ENCODE measurements at places on chromosomes 2 and 18.

- no peak for DNase-seq
Observed at GRCh38 chr18:34742891-34743341, 32.8 kb downstream of the DTNA start.

DNA sequence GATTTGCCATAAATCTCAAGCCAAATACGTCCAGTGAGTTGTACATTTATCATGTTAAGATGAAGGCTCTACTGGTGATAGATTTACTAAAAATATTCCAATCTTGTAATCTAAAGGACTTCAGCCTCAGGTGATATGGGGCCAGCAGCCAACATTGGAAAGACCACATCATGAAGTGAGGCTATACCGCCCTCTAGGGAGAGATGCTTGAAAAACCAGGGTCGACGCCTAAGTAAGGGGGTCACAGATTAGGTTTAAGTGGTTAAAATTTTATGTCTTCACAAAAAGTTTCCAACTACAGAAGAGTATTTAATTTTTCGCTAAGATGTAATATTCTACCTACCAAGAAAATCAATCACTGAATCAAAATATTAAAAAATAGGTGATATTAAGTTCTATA lies 33.3 kb downstream of the DOCK10 start:
- DNase-seq, result no peak

DNA sequence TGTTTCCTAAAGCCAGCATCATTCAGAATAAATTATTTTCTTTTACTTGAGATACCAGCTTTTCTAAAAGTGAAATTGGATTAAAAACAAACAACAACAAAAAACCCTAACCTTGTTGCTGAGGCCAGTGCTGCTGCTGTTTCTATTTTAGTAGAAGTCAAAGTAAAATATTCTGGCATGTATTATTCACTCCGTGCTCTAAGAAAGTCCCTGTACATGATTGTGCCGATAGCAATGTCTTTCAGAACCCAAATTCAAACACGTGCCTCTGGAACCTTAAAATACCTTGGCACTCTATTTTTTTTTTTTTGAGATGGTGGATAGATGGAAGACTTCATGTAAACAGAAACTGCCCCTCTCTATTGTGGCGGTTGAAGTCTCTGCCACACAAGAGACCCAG lies 43.7 kb downstream of the TANC1 start:
- DNase-seq, result no peak

DNA sequence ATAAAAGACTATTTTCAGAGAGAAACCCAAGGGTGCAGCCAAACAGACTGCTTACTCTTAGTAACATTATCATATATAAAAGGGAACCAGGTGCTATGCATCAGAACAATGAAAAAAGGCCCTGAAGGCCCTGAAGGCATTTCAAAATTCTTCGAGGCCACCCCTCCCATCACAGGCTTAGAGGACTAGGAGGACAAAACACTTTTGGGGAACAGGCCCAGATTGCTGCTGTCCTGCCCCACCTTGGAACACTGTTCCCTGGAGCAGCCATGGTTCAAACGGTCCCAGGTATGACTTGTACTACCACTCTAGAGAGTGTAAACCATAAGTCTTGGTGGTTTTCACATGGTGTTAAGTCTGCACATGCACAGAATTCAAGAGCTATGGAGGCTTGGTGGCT lies 2183.1 kb upstream of the CELF4 start:
- DNase-seq, result no peak

DNA sequence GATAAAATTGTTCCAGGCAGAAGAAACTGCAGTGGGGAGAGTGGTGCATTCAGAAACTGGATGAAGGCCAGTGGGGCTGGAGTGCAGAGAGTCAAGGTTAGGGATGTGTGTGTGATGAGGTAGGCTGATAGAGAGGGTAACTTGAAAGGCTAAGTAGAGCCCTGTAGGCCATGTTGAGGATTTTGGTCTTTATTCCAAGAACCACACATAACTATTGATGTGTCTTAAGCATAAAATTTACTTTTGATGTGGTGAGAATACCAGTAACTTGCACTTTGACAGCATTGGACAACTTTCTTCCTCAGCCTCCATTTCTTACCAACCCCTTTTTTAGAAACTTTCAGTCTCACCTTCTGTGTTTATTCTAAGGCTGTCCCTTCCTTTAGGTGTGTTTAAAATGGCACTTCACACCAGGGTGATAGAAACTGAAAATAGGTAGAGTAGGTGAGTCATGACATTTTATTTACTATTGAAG lies 22.6 kb downstream of the MTX2 start:
- no peak for DNase-seq

GRCh38 chr18:55406451-55406991 lies 181.5 kb downstream of the TCF4 start:
- no peak for DNase-seq

GRCh38 chr2:226446406-226447001 lies 353.1 kb downstream of the IRS1 start:
- no peak for DNase-seq

DNA sequence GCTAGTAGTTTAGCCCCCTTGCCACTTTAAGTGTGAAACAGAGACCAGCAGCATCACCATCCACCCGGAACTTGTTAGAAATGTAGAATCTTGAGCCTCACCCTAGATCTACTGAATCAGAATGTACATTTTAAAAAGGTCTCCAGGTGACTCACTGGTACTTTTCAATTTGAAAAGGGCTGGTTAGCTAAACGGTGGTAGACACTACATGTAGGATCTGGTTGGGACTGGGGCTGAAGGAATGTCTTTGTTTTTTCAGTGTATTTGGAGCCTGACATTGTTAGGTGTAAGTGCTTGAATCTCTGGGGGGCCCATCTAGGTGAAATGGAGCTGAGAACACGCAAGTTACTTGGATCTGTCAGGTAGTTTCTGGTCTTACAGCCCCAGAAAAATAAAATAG lies 44.0 kb upstream of the XPO1 start:
- no peak for DNase-seq

- no peak for DNase-seq
Observed at GRCh38 chr2:153230977-153231376, 247.6 kb downstream of the RPRM start.

GRCh38 chr18:58315041-58315440 lies 271.0 kb downstream of the NEDD4L start:
- no peak for DNase-seq

DNA sequence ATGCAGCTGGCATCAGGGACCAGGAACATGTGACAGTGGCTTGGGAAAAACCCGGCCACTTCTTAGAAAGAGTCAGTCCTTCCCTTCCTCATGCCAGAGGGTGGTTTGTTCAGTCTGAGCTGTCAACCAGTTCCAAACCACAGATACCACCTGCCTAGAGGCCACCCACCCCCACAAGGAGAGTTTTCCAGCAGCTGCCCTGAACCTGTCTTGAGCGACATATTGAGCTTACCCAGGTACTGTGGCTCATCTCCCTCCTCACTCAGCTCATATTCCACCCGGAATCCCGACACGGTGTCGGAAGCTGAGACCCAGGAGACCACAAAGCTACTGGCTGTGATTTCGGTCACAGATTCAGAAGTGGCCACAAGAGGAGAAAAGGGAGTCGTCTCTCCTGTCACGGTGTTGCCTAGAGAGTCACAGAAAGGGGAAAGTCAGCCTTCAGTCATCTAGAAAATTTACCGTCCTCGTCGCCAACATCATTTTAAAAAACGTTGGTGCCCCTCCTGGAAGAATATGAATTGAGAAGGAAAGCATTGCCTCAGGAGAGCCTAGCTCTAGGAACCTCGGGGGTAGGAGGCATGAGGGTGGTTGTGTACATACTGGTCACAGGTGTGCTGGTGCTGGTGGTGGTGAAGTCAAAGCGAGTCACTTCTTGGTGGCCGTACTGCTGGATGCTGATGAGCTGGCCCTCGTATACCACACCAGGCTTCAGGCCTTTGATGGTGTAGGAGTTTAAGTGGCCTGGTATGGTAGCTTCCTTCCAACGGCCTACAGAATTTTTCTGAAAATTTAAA lies 26.3 kb downstream of the FN1 start:
- DNase-seq, result no peak

- DNase-seq, result no peak
Observed at GRCh38 chr2:26432859-26433258, 31.1 kb downstream of the DRC1 start.

GRCh38 chr2:229226382-229226781 lies 44.7 kb downstream of the PID1 start:
- no peak for DNase-seq

- no peak for DNase-seq
Observed at GRCh38 chr2:143680885-143681405, 551.7 kb downstream of the ARHGAP15 start.

GRCh38 chr2:18603854-18604530 lies 14.6 kb upstream of the NT5C1B start:
- no peak for DNase-seq

DNA sequence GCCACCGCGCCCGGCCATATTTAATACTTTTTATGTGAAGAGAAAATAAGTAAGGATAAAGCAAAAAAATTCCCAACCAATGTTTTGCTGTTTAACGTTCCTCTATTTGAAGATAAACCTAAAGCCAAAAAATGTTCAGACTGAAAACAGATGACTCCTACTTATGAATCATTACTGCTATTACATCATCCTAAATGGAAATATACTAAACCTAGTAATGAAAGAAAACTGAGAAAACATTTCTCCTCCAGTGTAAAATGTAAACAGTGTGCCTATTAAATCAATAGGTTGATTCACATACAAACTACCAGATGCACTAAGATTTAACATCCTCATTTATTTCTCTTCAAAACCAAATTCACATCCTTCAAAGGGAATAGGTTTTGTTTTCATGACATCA lies 43.5 kb downstream of the CWC22 start:
- no peak for DNase-seq

- no peak for DNase-seq
Observed at GRCh38 chr2:220433131-220433530, 805.7 kb downstream of the SLC4A3 start.

GRCh38 chr2:58110765-58111164 lies 64.2 kb downstream of the VRK2 start:
- no peak for DNase-seq

DNA sequence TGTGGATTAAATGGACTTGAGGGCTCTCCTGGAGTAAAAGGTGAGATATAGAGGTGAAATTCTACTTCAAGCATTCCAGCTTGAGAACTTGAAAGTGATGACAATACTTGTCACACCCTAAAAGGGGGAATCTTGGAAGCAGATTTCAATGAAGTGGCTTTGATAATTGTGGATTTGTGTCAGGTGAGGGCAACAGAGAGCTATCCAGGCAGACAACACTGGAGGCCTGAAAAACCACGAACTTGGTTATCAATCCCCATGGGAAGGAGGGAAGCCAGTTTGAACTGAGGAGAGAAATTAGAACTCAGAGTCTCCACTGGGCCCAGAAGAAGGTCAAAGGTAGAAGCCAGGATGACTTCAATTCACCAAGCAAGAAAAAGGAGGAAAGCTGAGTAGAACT lies 263.9 kb downstream of the FIGN start:
- no peak for DNase-seq

DNA sequence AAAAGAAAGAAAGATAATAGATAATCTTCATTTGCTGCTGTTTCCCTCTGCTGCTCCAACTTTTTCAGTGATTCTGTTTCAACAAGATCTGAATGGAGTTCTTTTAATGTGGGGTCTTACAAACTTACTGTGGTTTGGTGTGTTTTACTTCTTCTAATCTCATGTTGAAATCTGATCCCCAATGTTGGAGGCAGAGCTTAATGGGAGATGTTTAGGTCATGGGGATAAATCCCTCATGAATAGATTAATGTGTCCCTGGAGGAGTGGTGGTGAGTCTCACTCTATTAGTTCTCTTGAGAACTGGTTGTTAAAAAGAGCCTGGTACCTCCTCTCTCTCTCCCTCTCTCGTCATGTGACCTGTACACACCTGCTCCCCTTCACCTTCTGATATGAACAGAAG lies 442.4 kb downstream of the EPHA4 start:
- no peak for DNase-seq

DNA sequence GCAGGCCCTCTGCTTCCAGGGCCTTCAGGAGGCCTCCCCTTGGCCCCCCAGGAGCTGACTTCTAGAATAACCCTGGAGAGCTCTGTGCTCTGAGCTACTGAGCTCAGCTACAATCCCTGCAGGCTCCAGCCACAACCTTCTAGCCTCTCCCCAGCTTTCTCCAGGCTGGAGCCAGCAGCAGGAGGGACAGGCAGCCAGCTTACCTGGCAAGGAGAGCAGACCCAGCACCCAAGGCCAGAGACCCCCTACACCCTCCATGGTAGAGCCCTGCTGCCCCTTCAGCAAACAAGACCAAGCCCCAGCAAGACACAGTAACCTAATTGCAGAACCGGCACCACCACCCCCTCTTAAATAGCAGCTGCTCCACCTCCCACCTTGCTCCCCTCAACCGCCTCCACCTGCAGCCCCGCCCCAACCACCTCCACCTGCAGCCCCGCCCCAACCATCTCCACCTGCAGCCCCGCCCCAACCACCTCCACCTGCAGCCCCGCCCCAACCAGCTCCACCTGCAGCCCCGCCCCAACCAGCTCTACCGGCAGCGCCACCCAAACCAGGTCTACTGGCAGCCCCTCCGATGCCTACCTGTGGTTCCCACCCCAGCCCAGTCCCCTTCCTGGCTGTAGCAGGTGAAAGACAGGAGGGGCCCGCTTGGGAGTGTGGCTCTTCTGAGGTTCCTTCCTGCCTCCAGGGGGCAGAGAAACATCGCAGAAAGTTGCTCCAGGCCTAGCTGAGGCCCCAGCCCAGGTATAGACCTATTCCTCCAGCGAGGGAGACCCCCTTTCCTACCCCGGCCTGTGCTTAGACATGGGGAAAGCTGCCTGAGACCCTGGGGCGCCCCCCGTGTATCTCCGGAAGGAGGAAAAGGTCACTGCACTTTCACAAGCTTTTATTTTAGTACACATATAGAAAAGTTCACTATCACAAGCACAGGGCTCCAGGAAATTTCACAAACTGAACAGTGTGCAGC lies at the start of gene ASTL:
TSS of gene ASTL (minus strand) at position 324 of the 967 bp plus-strand sequence. CDS start at position 258, 66 bp downstream.
- DNase-seq, result peak; percentile 63

- no peak for DNase-seq
Observed at GRCh38 chr18:61854578-61855448, 38.0 kb downstream of the RNF152 start.

- DNase-seq, result no peak
Observed at GRCh38 chr2:112821142-112821541, 15.4 kb downstream of the IL1B start.

DNA sequence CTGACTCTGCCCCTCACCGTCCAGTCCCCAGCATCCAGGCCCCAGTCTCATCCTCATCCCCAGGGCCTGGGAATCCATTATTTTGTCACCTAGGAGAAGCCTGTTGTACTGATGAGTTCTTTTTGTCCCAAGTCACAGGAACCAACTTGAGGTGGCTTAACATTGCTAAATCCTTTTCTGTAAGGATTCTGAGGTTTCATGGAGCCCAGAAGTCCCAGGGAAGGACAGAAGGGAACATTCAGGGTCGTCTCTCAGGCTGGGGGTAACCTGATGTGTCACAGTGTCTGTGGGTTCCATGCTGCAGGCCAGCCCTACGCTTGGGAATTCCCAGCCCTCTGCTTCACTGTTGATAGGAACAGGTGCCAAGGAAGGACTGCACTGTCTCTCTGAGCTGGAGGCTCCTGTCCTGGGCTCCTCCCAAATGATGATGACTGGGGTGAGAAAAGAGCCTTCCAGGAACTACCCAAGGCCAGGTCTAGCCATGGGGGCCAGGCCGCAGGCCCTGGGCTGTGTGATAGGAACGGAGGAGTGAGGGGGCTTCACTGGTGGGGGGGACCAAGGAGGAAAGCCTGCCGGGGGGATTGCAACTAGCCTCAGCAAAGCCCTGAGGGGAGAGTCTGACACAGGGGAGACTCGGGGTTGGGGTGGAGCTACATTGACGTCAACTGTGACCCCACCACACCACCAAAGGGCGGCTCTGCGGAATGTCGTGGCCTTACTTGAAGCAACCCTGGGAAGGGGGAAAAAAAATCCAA lies 145.7 kb downstream of the SMAD7 start:
- no peak for DNase-seq

GRCh38 chr2:70939839-70940580 lies 4.3 kb downstream of the ATP6V1B1 start:
- DNase-seq, result no peak
